Fibroblast of lung (primary cell): ENCODE measurements at places on chromosomes 5 and 9. TPM values are rescaled to one million over a fixed set of nuclear protein-coding genes. Genes with fewer than 3 reads are reported as not detected.

The MPDZ gene
- 59.1 and 66.9 TPM in 2 replicates for total RNA-seq

The FSTL4 gene
- total RNA-seq, result 0.33 TPM in 1 of 2 replicates, not detected in the other

The FUBP3 gene
- total RNA-seq, result 33.6 and 36.2 TPM in 2 replicates

The LHX6 gene
- not detected in 2 replicates for total RNA-seq

The BASP1 gene
- total RNA-seq, result 125 and 186 TPM in 2 replicates

The SLC24A2 gene
- under 0.01 TPM in 2 replicates for total RNA-seq

The ADCY2 gene
- under 0.01 and 0.26 TPM in 2 replicates for total RNA-seq

The ELOVL7 gene
- total RNA-seq, result under 0.01 and 0.26 TPM in 2 replicates

The ITGA2 gene
- 50.1 and 75.5 TPM in 2 replicates for total RNA-seq

The MRNIP gene
- total RNA-seq, result 15.4 and 21.0 TPM in 2 replicates

The SYK gene
- not detected in 2 replicates for total RNA-seq

The CD74 gene
- total RNA-seq, result 3.9 and 5.9 TPM in 2 replicates

The BTNL8 gene
- total RNA-seq, result not detected in 2 replicates

The CCL27 gene
- total RNA-seq, result 0.26 TPM in 1 of 2 replicates, not detected in the other

The SLCO6A1 gene
- not detected in 2 replicates for total RNA-seq
